ENCODE measurements at places on chromosomes 11 and 22.

DNA sequence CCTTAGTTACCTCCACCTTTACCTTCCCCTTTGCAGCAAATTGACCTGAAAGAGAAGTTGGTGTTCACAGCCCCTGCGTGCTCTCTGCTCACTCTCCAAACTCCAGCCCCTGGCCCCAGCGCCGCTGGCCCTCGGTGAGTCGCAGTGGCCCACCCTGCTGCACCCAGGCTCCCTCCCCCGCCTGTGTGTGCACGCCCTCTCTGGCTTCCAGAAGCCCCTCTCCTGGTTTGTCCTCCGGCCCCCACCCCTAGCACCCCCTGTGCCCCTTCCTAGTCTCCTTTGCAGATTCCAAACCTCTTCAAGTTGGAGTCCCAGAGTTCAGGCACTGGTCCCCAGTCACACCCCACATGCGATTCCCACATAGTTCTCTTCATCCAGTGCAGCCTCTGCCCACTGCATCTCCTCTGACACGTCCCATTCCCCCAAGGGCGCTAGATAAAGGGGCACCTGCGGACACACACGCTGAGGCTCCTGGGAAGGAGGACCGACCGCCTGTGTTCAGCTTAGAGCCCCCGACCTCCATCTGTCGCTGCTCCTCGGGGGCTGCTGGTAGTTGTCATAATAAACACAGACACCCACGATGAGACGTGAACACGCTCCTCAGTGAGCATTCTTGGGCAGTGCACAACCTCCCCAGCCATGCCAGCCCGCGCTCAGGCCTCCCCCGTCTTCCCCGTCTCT is 1.5 kb upstream of the PHRF1 start:
- no peak for DNase-seq

DNA sequence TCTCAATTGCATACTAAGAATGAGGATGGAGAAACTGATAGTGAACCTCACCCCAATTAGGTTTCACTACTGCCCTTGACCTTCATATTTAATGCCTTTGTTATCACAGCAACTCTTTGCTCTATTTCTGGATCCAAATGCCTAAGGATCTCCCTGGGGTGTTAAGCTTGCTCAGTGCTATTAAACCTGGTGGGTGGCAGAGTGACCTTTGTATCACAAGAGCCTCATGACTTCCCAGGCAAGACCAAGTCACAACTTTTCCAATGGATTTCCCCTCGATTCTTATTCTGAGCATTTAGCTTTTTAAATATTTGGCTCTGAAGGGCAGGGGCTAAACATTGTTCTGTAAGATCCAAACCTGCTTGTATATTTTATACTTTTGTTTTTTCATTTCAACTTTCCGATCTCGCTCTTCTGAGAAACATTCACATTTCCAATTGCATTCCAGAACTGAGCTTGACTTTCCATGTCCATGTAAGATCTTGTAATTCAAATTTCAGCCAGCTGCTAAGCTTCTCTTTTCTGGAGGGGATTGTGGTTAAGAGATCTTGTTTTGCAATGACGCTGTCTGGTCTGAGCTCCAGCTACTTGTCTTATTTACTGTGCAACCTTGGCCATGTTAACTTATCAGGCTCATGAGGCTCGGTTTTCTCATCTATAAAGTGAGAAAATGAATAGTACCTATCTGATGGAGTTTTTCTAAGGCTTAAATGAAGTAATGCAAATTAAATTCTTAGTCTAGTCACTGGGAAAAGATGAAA is 6.4 kb upstream of the EHF start:
- no peak for DNase-seq

GRCh38 chr11:126703662-126704061 is 296.9 kb downstream of the KIRREL3 start:
- DNase-seq: no peak

DNA sequence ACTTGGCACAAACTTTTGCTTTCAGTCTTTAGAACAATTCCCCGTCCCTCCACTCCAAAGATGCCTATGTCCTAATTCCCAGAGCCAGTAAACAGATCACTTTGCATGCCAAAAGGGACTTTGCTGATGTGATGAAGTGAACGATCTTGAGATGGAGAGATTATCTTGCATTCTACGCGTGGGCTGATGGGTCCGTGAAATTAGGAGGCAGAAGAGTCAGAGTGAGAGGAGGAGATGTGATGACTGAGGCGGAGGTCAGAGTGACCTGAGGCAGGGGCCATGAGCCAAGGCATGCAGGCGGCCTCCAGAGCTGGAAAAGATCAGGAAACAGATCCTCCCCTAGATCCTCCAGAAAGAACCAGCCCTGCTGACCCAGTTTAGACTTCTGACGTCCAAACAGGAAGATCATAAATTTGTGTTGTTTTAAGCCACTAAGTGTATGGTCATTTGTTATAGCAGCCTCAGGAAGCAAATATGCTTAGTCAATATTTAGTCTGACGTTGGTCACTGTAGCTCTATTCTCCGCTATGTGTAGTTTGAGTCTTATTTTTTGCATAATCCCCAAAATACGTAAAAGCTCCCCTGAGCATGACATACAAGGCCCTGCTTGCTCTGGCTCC is 76.0 kb upstream of the TIMP3 start:
- no peak for DNase-seq

GRCh38 chr22:19974268-19974861 is 32.7 kb upstream of the TXNRD2 start:
- DNase-seq: no peak
